ENCODE measurements at places on chromosomes 3 and 15.

GRCh38 chr15:94840794-94841783 lies 609.7 kb downstream of the MCTP2 start:
- DNase-seq: no peak

DNA sequence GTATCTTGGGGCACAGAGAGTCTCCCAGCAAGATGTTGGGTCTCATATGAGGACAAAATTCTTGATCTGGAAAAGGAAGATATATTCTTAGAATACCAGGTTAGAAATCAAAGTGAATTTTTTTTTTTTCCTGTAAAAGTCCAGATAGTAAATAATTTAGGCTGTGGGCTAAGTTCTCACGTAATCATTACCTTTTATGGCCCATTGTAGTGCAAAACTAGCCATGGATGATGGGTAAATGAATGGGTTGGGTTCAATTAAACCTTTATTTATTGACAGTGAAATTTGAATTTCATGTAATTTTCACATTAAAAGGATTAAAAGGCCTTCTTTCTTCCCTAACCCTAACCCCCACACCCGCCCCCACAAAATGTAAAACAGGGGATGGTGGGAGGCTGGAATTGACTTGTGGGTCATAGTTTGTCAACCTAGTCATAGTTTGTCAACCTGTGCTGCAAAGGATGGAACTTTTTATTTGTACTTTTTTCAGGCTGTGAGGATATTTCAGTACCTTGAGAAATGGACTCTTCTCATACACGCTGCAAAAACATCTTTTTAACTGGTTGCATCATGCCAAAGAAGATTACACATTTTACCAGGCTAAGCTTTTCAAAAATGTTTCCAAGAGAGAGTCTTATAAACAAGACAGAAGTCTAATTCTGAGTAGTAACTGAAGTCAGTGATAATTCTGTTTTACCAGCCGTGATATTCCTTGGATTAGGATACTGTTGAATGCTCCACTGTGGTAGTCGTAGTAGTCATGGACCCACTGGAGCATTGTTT lies 138.8 kb downstream of the AKAP13 start:
- no peak for DNase-seq

GRCh38 chr3:174285242-174285864 lies 573.8 kb upstream of the NAALADL2 start:
- DNase-seq: no peak

GRCh38 chr15:99455789-99456160 lies 110.0 kb upstream of the MEF2A start:
- no peak for DNase-seq

DNA sequence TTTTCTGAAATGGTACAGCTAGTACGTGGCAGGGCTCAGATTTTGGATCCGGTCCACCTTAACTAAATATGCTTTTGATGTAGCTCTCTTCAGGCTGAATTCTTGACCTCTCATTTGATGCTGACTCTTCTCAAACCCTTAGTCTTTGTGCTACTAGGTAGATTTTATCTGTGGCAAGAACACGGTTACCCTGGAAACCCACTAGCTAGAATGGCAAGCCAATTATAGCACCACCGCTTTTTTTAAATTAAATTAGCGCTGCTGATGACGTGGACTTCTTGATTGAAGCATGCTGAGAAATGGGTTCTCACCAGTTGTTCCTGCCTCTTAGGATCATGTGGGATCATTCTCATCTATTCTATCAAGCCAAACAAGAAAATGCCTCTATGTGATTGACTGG lies 421.5 kb downstream of the LPP start:
- DNase-seq: no peak

DNA sequence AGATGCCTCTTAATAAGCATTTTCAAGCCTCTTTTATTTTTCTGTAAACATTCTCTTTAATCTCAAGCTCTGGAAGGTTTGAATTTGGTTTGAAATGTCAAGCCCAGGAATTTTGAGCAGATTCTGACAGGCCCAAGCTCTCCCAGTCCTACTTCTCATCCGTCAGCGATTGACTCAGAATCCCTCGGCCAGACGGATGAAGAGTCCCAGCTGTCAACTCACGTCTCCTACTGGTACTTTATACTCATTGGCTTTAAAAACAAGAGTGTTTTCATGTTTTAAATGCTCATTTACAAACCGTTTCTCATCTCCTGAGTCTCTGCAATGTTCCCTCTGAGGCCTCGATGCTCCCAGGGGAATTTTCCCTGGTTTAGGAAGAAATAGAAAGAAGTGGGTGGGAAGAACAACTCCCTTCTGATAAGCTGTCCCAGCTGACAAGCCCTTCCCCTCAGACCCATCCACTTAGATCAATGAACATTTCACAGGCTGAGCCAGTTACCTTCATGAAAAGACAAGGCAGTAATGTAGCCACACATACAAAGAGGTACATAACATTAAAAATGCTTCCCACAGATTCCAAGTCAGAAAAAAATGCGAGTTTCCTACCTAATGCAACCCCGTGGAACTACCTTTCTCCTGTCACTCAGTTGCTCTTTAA lies 478.2 kb upstream of the DPH6 start:
- DNase-seq: no peak

DNA sequence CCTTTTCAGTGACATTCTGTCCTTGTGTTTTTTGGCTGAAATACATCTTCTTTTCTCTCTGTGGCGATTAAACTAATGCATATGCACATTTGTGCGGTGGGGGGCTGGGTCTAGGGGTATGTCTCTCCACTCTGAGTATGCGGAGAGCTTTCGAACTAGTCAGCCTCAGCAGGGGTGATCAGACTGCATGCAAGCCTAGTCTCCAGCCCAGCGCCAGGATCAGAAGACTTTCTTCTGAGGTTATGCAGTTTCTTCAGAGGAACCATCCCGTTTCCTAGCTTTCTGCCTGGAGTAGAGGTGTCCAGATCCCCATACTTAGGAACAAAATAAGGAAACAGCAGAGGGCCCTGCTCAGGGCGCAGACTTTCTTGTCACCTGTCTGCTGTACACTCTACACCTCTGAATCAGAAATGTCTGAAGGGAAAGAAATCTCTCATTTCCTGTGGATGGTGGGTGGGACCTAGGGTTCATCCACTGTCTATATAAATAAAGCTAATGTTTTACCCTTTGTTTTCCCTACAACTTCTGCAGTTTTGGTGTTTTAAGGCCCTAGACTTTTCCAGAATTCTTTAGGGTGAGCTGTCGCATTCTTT lies 230.4 kb downstream of the ABHD5 start:
- DNase-seq: no peak

DNA sequence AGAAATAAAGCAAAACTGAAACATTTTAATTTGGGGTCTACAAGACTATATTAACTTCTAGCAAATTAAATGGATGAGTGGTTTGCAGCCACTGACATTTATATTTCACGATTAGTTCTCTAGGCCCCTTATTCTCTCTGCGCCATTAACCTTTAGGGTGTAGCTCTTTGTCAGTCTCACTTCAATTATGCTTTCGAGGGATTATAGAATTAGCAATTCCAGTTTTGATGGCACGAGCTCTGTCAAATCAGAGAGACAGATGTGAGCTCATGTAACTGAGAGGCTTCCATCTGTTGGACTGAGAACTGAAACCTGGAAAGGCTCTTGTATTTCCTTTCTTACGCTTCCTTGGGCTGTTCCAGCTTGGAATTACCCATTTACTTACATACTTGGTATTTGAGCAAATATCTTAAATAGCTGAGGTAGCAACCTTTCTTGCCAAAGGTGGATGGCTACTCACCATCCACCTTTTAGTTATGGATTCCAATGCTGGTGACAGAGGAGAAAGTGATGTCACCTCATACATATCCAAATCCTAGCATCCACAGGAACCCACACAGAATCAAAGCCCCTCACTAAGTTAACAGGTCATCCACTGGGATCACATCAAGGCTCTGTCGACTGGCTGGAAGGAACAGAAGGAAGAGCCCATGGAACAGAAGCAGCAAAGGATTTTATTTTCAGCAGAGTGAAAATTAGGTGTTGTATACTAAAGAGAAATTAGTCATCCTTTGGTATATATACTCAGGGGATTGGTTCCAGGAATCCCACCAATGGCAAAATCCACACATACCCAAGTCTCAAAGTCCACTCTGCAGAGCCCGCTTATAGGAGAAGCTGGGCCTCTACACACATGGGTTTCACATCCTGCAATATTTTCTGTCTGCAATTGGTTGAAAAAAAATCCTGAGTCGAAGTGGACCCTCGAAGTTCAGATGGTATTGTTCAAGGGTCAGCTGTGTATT lies 20.8 kb downstream of the VGLL4 start:
- no peak for DNase-seq

DNA sequence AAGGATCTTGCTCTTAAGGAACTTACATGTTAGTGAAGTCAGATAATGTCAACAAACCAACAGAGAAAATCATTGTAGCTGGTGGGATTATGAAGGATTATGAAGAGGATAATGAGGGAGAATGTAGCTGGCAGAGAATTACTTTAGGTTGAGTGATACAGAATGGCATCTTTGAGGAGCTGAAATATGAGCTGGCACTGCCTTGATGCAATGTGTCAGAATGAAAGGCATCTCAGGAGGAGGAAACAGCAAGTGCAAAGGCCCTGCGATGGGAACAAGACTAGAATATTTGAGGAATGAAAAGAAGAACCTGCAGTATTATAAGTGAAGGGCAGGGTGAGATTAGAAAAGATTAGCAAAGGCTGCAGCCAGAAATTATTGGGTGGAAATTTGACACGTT lies 237.2 kb upstream of the ADAMTS9 start:
- no peak for DNase-seq

- DNase-seq: no peak
Measured at GRCh38 chr3:10935028-10935427, 57.5 kb upstream of the SLC6A1 start.

GRCh38 chr3:191762323-191762960 lies 301.5 kb downstream of the PYDC2 start:
- DNase-seq: peak; percentile 96

GRCh38 chr15:69533522-69533921 lies 80.9 kb downstream of the RPLP1 start:
- no peak for DNase-seq

- no peak for DNase-seq
Measured at GRCh38 chr3:138797508-138798038, 37.2 kb downstream of the PIK3CB start.

DNA sequence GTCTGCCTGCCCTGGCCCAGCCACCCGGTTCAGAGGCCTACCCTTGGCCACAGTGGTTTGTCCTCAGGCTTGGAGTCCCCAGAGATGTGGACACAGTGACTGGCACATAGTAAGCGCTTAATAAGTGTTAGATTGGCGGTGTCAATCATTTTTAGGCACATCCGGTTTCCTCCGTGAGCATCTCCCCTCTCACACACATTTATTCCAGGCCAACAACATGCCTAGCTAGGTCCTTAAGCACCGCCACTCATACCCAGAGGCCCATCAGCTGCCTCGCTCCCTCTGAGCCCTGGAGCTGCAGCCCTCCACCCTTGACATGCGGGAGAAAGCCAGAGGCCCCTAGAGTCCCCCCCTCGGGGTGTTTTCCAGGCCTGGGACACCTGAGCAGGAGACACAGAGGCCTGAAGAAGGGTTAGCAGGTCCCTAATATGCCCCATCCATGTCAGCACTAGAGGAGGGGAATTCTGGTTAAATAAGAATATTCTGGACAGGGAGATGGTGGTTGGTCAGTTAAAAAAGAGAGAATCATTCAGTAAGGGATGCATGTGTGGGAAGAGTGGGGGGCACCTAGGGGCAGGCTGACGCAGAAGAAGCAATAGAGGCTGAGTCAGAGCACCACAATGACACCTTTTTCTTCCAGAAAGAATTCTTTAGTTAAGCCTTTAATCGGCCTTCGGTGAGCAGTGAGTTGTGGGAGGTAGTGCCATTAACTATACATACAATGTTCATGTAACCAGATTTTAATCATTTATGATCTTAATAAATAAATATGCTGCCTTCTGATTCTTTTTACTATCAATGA lies 22.3 kb downstream of the NR2F2 start:
- DNase-seq: no peak

GRCh38 chr3:85176799-85177198 lies 218.0 kb downstream of the CADM2 start:
- DNase-seq: no peak

DNA sequence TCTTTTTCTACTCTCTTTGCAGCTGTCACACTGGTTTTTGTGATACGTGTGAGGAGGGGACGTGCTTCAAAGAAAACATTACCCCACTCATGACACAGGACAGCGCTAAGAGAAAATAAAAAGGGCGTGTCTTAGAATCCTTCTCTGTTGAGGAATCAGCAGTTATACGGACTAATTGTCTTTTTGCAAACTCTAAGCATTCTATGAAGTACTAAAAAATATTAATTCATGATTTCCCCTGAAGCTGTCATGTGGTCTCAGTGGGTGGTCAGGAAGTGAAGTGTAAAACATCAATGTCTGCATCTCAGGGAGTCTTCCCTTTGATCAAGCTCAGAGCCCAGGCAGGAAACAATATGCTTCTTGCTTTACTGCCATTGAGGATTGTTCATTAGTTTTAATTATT lies 117.5 kb upstream of the CRBN start:
- DNase-seq: no peak

DNA sequence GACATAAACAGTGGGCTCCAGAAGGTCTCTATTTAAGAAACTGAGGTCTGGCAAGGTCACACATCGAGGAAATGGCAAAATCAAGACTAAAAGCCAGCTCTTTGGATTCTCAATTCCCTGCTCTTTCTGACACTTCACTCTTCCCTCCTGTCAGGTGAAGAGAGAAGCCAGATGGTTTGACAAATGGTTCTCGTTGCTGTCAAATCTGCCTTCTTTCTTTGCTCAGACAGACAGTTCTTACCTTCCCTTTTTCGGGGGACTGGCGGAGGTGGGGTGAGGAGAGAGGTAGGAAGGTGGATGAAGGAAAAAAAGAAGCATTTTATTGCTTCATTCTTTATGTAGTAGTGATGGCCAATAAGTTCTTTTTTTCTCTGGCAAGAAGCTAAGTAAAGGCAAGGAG lies 133.4 kb downstream of the LPP start:
- DNase-seq: no peak

DNA sequence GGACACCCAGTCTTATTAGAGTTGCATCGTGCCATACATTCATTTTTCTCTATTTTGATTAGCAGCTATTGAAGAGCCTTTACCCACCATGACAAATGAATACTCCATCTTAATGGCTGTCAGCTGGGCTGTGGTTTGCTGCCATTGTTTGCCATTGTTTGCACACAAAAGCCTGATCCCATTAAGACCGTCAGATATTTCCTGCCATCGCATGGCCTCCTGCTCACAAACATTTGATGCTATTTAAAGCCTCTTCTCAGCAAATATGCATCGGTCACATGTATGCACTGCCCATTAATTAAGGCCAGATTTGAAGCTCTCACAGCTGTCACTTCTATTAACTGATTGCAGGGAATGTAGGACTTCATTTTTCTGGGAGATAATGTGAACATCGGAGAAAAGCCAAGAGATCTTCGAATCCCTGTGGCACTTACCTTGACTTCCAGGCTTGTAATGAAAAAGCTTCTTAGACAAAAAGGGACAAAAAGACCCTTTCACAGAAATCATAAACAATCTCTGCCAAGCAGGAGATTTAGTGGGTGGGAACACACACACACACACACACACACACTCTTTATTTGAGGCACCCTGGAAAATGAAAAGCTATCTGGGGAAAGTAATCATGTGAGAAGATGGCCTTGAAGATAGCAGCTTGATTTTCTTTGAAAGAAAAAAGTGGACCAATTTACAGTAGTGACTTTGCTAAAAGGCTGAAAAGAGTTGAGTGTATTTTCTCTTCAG lies 175.4 kb upstream of the NR2E3 start:
- no peak for DNase-seq

Data from NCI-H526 (cell line).